Right atrium auricular region (tissue), 2 donors: ENCODE measurements at places on chromosomes 4 and X. TPM values are rescaled to one million over a fixed set of nuclear protein-coding genes. Genes with fewer than 3 reads are reported as not detected.

The TRAPPC11 gene
- total RNA-seq = 22.2 TPM

GRCh38 chr4:20255823-20256222 is 4.1 kb downstream of the SLIT2 start:
- DNase-seq = no peak

- peak; percentile 94 for DNase-seq
These were observed at the start of gene ZMAT1 for GRCh38 chrX:101931488-101932248. Gene ZMAT1, minus strand, starts transcription at chrX:101932027. Its CDS starts 19 bp downstream, at chrX:101932008.

DNA sequence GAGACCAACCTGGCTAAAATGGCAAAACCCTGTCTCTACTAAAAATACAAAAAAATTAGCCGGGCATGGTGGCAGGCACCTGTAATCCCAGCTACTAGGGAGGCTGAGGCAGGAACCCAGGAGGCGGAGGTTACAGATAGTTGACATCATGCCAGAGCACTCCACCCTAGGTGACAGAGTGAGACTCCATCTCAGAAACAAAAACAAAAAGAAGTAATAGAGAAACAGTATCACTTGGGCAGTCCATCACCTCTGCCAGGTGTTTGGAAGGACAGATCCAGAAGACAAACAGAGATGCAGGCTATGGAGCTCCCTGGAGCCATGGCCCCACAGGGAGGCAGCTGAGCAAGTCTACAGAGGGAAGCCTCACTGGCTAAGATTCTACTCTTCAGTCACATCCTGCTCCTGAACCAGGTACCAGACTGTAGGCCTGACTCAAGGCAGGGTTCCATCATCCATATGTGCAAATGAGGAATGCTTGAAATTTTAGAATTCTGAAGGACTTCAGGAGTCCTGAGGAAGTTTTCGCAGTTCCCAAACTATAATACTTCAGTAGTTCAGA is 81.4 kb upstream of the CPEB2 start:
- DNase-seq = no peak
